ENCODE measurements at places on chromosomes 11 and 22.

DNA sequence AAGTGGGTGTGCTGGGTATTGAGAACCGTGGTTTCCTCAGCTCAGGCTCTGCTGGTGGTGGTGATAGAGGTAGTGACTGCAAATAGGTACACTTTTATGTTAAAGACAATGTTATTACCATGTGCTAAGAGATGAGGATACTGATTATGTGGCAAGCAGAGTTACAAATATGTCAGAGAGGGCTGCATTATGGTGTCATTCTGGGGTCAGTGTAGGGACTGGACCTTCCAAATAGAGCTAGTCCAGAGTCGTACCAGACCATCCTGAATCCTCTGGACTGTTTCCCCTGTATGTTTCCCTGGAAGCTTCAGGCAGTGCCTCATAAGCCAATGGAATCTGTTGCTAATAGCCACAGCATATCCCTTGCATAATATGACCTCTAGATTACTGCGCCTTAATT is at the start of gene DNAJB7:
DNAJB7 (minus strand) TSS at position 101 of the 400 bp plus-strand sequence. CDS start 119 bp downstream, outside the sequence.
- no peak for DNase-seq
- peaks cover 4% of the 10 kb centered on the region for H3K4me1 ChIP-seq
- H3K4me3 ChIP-seq, result no peak within 1 kb of the TSS
- no peak within 1 kb of the TSS for H3K27ac ChIP-seq
- peaks cover 14% of the 10 kb centered on the region for H3K36me3 ChIP-seq
- no peaks in the 10 kb centered on the region for H3K27me3 ChIP-seq

GRCh38 chr11:77269484-77270123 is 31.9 kb downstream of the GDPD4 start:
- no peak overlapping the region for H3K27ac ChIP-seq
- no peak overlapping the region for H3K4me3 ChIP-seq
- H3K27me3 ChIP-seq, result no peaks in the 10 kb centered on the region
- no peak for DNase-seq
- H3K36me3 ChIP-seq, result no peaks in the 10 kb centered on the region
- no peaks in the 10 kb centered on the region for H3K4me1 ChIP-seq

- H3K4me3 ChIP-seq, result no peak overlapping the region
- H3K4me1 ChIP-seq, result no peaks in the 10 kb centered on the region
- no peak overlapping the region for H3K27ac ChIP-seq
- peaks cover 2% of the 10 kb centered on the region for H3K27me3 ChIP-seq
Measured at GRCh38 chr11:83793310-83793709, 507.1 kb upstream of the CCDC90B start.

GRCh38 chr11:32325187-32325586 is 110.2 kb downstream of the WT1 start:
- H3K36me3 ChIP-seq, result no peaks in the 10 kb centered on the region
- H3K27me3 ChIP-seq, result no peaks in the 10 kb centered on the region
- H3K4me3 ChIP-seq, result no peak overlapping the region
- no peak for DNase-seq

DNA sequence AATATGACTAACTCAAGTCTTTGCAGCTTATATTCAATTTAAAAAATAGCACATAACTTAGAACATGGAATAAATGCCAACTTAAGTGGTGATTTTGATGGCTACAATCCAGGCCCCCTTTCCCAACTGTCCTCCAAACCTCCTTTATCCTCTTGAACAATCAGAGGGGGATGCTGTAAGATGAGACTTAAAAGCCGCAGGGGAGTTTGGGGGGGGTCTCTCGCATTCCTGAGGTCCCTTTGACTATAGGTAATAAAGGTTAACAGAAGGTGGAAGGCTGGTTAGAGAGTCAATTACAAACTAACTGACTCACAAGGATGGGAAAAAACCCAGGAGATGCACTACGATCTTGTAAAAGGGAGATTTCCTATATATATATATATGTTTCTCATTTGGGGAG is 101.8 kb downstream of the KIRREL3 start:
- H3K27ac ChIP-seq, result no peak overlapping the region
- H3K27me3 ChIP-seq, result peaks cover 3% of the 10 kb centered on the region
- DNase-seq, result no peak
- H3K36me3 ChIP-seq, result no peaks in the 10 kb centered on the region

GRCh38 chr22:46798366-46799350 is 36.2 kb downstream of the TBC1D22A start:
- peaks cover 9% of the 10 kb centered on the region for H3K4me1 ChIP-seq
- peak overlapping the region; percentile 5 for H3K27ac ChIP-seq
- DNase-seq, result peak; percentile 87
- H3K27me3 ChIP-seq, result no peaks in the 10 kb centered on the region
- no peak overlapping the region for H3K4me3 ChIP-seq

DNA sequence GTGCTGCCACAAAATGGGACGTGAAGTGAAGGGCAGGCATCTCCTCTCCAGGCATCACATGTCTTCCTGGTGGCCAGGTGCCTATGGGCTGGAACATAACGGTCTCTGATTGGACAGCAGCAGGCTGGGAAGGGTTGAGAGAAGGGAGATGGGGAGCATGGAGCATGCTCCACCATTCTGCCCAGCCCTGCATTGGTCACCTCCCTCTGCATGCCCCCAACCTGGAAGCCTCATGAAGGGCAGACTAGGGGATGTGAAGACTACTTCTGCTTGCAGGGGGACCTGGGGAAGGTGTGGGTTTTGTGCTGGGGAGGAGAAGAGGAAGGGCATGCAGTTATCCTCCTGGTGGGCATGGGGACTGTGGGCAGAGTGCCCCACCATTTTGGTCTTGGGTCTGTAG is 782.2 kb downstream of the TBC1D22A start:
- no peak for DNase-seq
- no peaks in the 10 kb centered on the region for H3K4me1 ChIP-seq
- H3K36me3 ChIP-seq, result no peaks in the 10 kb centered on the region

DNA sequence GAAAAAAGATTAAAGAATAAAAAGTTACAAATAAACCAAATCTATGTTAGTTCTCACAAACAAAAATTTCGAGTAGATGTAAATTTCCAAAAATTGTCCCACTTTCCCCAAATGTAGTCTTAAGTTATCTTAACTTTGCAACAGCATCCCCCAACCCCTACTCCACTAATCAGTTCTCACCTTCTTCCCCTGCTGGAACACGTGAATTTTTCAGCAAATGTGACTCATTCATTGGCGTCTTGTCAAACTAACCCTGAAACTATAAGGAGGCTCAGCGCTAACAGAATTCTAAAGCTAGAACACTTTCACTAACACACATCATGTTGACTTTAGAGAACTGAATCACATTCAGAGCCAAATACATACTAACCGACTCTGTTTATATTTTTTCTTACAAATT is 46.1 kb downstream of the PHF21A start:
- no peaks in the 10 kb centered on the region for H3K27me3 ChIP-seq
- H3K27ac ChIP-seq, result no peak overlapping the region
- DNase-seq, result no peak
- no peaks in the 10 kb centered on the region for H3K4me1 ChIP-seq
- peaks cover 14% of the 10 kb centered on the region for H3K36me3 ChIP-seq

DNA sequence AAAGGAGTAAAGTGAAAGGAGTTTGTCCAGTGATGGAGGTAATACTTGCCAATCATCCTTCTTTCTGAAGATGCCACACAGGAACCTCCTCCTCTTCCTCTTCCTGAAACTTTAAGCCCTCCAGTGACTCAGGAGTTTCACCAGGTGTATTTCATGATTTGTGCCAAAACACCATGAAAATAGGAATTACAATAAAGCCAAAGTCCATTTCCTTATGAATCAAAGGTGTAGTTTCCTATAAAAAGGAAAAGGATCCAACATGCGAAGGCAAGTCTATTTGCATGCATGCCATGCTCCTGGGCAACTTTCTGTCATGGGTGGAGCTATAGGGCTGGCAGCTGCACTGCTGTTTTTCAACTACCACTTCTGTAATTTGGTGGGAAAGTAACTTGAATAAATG is 9.8 kb upstream of the POU2AF1 start:
- H3K36me3 ChIP-seq, result no peaks in the 10 kb centered on the region
- peaks cover 5% of the 10 kb centered on the region for H3K4me1 ChIP-seq
- H3K27ac ChIP-seq, result no peak overlapping the region
- no peaks in the 10 kb centered on the region for H3K27me3 ChIP-seq
- DNase-seq, result no peak
- no peak overlapping the region for H3K4me3 ChIP-seq

- no peak overlapping the region for H3K4me3 ChIP-seq
- no peaks in the 10 kb centered on the region for H3K27me3 ChIP-seq
- H3K4me1 ChIP-seq, result no peaks in the 10 kb centered on the region
- DNase-seq, result no peak
- H3K36me3 ChIP-seq, result no peaks in the 10 kb centered on the region
Measured at GRCh38 chr22:36914390-36914752, 943 bp downstream of the CSF2RB start.

DNA sequence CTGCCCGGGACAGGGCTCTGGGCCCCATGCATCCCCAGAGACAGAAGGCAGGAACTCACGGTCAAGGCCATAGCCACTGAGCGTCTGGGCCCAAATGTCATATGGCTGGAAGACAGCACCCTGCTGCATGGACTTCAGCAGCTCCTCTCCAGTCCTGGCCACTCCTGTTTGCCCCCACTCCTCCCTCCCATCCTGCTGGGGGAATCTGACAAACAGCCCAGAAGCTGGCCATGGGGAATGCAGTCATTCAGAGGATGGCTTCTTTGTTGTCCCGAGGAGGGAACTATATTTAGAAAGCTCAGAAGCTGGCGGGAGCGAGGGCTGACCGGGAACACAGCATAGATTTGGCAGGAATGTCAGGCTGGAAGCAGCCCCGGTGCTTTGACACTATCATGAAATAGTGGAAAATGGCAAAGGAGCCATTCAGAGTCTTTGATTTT is 35.0 kb downstream of the DKK3 start:
- no peak overlapping the region for H3K4me3 ChIP-seq
- H3K27ac ChIP-seq, result peak overlapping the region; percentile 32
- peak; percentile 45 for DNase-seq
- peaks cover 15% of the 10 kb centered on the region for H3K4me1 ChIP-seq
- H3K27me3 ChIP-seq, result no peaks in the 10 kb centered on the region

GRCh38 chr11:102926961-102927623 is 28.4 kb downstream of the MMP13 start:
- no peak overlapping the region for H3K27ac ChIP-seq
- peaks cover 48% of the 10 kb centered on the region for H3K4me1 ChIP-seq
- no peaks in the 10 kb centered on the region for H3K36me3 ChIP-seq
- no peaks in the 10 kb centered on the region for H3K27me3 ChIP-seq
- DNase-seq, result no peak

GRCh38 chr11:111026241-111026640 is 219.3 kb upstream of the POU2AF2 start:
- DNase-seq, result no peak
- H3K27ac ChIP-seq, result no peak overlapping the region
- no peaks in the 10 kb centered on the region for H3K4me1 ChIP-seq
- no peak overlapping the region for H3K4me3 ChIP-seq
- H3K36me3 ChIP-seq, result no peaks in the 10 kb centered on the region

GRCh38 chr11:1278766-1279673 is 30.4 kb downstream of the TOLLIP start:
- no peak overlapping the region for H3K27ac ChIP-seq
- DNase-seq, result no peak
- no peaks in the 10 kb centered on the region for H3K4me1 ChIP-seq
- peaks cover 76% of the 10 kb centered on the region for H3K36me3 ChIP-seq

DNA sequence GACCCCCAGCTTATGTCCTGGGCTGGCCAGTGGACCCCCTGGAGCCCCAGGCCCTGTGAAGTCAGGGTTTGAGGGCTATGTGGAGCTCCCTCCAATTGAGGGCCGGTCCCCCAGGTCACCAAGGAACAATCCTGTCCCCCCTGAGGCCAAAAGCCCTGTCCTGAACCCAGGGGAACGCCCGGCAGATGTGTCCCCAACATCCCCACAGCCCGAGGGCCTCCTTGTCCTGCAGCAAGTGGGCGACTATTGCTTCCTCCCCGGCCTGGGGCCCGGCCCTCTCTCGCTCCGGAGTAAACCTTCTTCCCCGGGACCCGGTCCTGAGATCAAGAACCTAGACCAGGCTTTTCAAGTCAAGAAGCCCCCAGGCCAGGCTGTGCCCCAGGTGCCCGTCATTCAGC is 24.6 kb downstream of the CSF2RB start:
- H3K4me3 ChIP-seq, result no peak overlapping the region
- no peaks in the 10 kb centered on the region for H3K36me3 ChIP-seq
- H3K4me1 ChIP-seq, result no peaks in the 10 kb centered on the region
- H3K27ac ChIP-seq, result no peak overlapping the region
- no peak for DNase-seq
- H3K27me3 ChIP-seq, result peaks cover 2% of the 10 kb centered on the region
